ENCODE measurements at places on chromosomes 7 and 10. TPM values are rescaled to one million over a fixed set of nuclear protein-coding genes. Genes with fewer than 3 reads are reported as not detected.

The ZNF488 gene
- total RNA-seq = 0.13 TPM

The ZNF212 gene
- total RNA-seq = 6.1 TPM

The PAPSS2 gene
- total RNA-seq = 0.26 TPM

The PI4K2A gene
- total RNA-seq = 33.7 TPM

The CYP3A7 gene
- not detected for total RNA-seq

The GTPBP4 gene
- total RNA-seq = 45.0 TPM

The NRP1 gene
- 21.6 TPM for total RNA-seq

The NXPH1 gene
- not detected for total RNA-seq

The NODAL gene
- not detected for total RNA-seq

The OR13A1 gene
- total RNA-seq = not detected

The PVRIG gene
- total RNA-seq = not detected

The CLRN3 gene
- not detected for total RNA-seq

The MUC3A gene
- total RNA-seq = not detected

The LIPK gene
- total RNA-seq = 0.13 TPM

The CRTAC1 gene
- not detected for total RNA-seq

The ETV1 gene
- 0.13 TPM for total RNA-seq

The CD36 gene
- total RNA-seq = 1.3 TPM

The GAD2 gene
- total RNA-seq = not detected

The AMZ1 gene
- not detected for total RNA-seq

The EPO gene
- total RNA-seq = not detected

The CEP55 gene
- 2.0 TPM for total RNA-seq

The ADCYAP1R1 gene
- total RNA-seq = not detected

The SPDYE2 gene
- total RNA-seq = not detected

The DPP6 gene
- total RNA-seq = not detected

The PLPP4 gene
- 0.13 TPM for total RNA-seq

The TRIM50 gene
- not detected for total RNA-seq

The PRSS2 gene
- not detected for total RNA-seq

The CADPS2 gene
- 2.0 TPM for total RNA-seq

The ZNF727 gene
- total RNA-seq = 0.53 TPM

The HTR5A gene
- total RNA-seq = not detected
